ENCODE measurements at places on chromosomes 1 and 21.

- DNase-seq = no peak
Observed at GRCh38 chr1:40662151-40662550, 3.3 kb downstream of the RIMS3 start.

GRCh38 chr1:28170001-28170596, 6.4 kb downstream of the PTAFR start:
- DNase-seq = no peak

DNA sequence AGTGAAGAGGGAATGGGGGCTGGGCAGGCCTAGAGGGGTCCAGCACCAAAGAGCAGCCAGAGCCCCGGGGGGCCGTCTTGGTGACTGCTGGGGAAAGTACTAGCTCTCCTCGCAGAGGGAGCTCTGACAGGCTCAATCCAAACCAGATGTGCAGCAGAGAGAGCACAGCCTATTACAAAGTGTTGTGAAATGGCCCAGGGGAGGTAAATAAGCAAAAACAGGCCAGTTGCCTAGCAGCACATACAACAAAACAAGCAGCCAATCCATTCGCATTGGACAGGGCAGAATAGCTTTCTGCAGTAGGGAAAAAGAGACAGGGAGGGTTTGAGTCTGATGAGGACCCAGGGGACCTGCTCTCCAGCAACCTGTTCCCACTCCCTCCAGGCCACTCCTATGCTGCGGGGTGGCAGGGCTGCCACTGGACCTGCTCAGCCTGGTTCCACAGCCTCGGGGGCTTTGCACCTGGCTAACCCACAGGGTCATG, 239.6 kb upstream of the FGGY start:
- DNase-seq = no peak

- no peak for DNase-seq
Observed at GRCh38 chr1:217494767-217495166, 136.1 kb downstream of the GPATCH2 start.

DNA sequence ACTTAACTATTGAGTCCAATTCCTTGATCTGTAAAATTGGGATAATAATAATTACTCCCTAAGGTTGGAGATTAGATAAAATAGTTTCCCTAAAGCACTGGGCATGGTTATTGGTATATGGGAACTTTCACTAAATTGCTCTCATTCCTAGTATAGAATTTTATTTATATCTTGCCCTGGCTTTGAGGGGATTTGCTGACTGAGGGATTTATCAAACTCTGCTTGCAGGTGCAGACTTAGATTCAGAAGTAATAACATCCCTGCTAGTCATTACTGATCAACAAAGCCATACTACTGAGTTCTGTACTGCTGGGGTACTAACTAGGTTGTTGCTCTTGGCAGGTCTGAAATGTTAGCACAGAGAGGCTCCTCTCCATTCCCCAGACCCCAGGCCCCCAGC, 41.9 kb downstream of the CASQ2 start:
- DNase-seq = no peak
